ENCODE measurements at places on chromosomes 13 and 19.

GRCh38 chr19:7907122-7907521 is 3.4 kb downstream of the MAP2K7 start:
- no peak for DNase-seq

DNA sequence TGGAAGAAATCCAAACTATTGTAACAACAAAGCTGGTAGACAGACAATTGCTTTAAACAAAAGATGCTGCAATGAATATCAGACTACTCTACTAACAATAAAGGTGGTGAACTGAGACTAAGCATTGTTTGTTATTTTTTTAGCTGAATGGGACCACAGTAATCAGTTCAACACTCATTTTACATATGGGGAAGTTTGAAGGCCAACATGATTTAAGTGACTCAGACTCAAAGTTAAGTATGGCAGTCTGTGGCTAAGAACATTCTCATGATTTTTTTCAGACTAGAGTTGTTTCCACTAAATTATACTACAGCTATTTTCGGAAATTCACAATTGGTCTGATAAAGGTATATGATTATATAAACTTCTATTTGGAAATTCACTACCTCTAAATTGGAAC is 10.4 kb downstream of the EXOSC8 start:
- DNase-seq: no peak

- DNase-seq: peak; percentile 81
Observed at GRCh38 chr19:16247353-16248182, 49.9 kb downstream of the AP1M1 start.

DNA sequence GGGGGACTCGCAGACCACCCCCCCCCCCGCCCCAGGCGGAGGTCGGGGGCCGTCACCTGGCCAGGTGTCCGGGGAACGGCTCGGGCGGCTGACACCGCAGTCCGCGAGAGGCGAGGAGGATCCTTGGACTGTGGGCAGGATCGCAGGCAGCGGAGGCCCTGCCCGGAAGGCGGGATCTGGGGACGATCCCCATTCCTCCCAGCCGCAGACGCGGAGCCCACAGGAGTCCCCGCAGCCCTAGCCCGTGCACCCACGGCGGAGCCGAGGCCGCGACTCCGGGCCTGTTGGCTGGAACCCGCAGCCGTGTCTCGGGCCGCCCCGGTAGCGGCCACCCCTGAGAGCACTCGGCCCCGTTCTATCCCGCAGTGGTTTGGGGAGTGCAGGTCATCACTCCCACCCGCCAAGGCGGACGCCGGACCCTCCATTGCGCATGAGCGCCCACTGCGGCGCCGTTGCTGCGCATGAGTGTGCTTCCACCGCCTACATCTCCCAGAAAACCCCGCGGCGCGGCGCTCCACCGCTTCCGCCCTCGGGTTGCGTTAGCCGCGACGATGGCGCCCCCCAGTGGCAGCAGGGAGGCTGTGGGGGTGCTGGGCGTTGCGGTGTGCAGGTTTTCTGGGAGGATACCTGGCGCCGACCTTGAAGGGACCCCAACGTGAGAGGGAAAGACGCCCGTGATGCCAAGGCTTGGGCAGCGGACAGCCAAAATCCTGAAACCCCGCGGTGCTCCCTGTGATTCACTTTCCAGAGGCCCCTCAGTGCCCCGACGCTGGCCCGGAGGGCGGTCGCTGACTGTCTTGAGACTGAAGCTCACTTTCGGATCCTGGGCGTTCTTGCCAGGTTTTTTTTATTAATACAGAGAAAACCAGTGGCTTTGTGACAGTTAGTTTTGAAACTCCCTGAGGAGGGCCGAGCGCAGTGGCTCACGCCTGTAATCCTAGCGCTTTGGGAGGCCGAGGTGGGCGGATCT is 4.4 kb upstream of the ZNF329 start:
- peak; percentile 99 for DNase-seq

DNA sequence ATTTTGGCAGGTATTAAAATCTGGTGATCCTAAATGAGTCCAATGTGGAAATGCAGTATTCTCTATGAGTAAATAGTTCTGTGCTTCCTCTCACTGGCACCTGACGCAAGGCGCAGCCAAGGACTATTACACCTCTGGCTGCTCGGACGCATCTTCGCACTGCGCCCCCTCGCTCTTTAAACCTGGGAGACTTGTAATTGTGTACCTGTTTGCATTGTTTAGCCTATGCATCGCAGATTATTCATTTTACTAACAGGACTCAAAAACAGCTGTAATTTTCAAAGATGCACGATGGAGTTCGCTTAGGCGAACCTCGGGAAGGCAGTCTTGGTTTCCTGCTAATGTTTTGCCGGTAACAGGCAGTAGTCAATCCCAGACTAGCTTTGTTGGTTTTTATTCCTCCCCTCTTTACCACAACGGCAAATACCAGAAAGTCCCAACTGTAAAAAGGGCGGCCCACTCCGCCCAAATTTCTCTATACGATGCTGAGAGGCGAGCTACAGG is 113.2 kb downstream of the KCNRG start:
- DNase-seq: no peak
